Muscle of arm (tissue), 14 donors: ENCODE measurements at places on chromosomes 13 and 19. TPM values are rescaled to one million over a fixed set of nuclear protein-coding genes. Genes with fewer than 3 reads are reported as not detected.
A peak's percentile ranks its signal among the peaks of the same experiment; 100 is the strongest.

DNA sequence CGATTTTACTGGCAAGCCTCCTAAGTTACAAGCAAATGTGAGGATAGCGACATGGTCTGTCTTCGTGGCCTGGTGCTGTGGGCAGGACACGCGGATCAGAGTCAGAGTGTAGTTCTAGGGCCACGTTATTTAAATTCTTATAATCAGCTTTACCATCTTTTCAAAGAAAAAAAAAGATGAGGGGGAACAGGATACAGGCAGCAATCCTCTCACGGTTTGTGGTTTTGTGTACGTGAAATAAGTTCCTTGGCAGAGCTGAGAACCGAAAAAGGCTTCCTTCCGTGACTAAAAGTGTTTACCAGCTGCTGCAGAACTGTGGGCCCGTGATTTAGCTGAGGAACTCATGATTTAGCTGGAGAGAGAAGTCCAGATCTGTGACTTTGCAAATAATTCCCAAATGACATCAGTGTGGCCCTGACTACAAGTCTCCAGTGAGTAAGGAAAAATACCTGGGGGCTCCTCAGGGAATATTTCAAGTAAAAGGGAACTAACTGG lies 27.2 kb downstream of the RCBTB2 start:
- DNase-seq = peak; percentile 26

DNA sequence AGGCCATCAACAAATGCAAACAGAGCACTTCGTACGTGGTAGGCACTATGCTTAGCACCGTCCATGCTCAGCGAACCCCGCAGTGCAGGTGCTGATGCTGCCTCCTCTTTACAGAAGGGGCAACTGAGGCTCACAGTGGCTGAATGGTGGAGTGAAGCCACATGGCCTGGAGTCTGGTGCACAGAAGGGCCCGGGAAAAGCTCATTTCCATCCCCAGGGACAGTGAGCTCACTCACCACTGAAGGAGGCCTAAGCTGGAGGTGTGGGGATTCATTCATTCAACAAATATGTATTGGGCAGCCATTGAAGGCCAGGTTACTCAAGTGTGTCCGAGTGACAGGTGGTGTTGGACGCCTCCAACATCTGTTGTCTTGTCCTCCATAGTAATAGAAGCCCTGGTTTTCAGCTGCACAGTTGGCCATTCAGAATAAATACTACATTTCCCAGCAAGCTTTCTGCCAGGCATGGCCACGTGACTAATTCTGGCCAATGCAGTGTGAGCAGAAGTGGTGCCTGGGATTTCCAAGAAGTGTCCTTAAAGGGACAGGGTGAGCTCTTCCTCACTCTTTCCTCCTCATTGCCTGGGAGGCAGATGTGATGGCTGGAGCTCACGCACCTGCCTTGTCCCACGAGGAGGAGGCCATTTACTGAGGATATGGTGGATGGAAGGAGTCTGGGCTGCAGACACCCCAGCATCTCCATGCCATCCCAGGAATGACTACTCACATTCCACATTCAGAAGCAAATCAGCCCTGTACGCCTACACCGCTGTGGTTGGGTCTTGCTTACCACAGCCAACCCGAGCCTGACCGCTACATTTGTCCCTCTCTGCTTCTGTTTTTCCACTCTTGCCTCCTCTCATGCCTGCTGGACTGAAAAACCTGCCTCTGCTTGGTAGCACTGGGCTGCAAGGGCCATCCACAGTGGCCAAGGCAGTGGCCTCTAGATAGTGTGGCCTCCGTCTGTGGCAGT lies 2.3 kb upstream of the ZNRF4 start:
- DNase-seq = no peak

DNA sequence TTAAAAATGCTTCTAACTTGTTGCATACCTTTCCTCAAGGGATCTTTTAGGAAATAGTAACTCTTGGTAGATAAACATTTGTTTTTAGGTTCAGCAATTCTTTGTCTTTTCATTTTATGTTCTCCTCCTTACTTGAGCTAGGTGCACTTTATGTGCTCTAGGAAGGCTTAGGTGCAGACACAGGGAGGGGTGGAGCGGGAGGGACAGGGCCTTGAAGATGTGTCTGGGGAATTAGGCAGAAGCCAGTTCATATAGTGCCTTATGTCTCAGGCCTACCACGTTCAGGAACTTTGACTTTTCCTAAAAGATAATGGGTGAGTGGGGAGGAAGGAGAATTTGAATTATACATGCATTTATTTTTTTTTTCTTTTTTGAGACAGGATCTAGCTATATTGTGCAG lies 37.7 kb downstream of the IRS2 start:
- DNase-seq = no peak

The SIGLEC14 gene
- 0.75 TPM for polyA plus RNA-seq

The BRME1 gene
- 4.4 TPM for polyA plus RNA-seq

The COQ8B gene
- polyA plus RNA-seq = not detected

DNA sequence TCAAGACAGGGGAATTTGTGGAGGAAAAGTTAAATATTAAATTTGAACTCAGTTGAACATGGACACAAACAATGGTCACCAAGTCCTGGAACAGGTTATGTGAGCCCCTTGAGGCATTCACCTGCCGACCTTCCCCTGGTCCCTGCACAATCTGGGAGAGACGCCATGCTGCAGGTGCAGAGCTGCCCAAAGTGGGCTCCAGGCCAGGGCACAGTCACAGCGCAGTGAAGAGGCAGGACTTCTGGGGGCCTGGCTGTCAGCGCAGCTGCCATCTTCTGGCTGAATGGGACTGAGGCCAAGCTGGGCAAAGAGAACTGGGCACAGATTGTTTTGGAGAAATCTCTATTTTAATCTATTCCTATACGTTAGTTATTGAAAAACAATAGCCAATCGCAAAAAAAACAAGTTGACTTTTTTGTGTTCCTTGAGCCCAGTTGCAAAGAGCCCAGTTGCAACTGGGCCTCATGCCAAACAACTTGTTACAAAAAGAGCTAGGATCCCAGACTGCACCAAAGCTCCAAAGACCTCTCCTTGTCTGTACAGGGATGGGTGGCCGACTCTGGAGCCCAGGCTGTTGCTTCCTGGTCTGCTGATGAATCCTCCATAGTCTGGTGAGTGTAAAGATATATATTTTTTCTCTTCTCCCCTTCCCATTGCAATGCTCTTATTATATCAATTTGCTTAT lies 1.2 kb upstream of the ZNF626 start:
- peak; percentile 5 for DNase-seq

DNA sequence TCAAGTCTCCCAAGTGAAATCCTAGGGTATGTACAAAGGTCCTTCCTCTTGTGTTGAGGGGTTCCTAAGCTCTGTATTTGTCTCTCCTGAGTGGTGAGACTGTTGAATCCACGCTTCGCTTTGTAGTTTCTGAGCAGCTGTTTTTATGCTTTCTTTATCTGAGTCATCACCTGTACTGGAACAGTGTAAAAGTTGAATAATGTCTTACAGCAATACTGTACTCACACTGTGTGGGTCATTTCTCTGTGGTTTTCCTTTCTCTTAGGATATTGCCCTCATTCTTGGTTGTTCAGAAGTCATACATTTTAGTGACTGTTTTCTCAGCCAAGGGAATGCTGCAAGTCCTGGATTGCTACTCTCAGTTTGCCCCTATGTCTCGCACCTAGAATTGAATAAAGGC lies 1596.6 kb downstream of the SLITRK5 start:
- no peak for DNase-seq

GRCh38 chr19:18764591-18765051 lies 26.5 kb downstream of the COMP start:
- no peak for DNase-seq

DNA sequence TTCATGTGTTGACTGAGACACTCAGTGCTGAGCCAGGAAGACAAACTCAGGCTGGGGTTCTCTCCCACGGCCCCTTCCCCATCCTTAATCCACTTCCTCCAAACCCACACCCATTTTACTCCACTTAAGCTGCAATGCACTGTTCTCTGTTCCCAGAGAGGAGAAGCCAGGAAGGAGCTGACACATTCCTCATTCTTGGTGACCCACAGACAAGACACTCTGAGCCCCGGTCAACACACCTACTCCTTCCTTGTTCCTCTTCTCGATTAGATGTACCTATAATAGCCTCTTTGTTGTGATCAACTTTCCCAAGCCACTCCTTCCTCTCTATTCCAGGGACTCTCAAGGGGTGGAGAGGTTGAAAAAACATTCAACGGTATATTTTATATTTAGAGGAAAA lies 47.1 kb downstream of the INSR start:
- no peak for DNase-seq

DNA sequence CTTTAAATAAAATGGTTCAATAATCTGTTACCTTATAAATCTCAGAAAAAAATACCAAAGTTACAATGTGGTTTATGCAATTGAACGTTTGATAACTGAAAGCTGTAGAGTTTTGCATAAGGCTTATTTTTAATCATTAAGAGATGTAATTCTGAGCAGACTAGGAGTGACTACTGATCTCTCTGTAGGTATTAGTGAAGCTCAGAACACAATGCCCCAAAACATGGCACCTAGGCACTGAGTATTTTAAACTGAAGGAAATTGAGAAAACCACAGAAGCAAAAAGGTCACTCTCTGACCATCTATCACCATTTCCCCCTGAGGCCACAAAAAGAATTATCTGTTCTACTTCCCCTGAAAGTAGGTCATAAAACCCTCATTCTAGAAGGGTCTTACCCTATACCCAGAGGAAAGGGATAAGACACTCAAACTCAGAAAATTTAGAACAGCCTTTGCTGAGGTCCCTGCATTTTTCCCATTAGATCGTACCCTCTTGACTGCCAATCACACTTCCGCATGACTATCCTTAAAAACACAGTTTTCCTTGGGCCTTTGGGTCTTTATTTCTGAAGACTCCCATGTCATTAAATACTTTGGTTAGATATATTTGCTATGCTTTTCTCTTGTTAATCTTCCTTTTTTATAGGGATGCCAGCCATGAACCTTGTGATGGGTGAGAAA lies 158.1 kb downstream of the PCDH9 start:
- DNase-seq = no peak

DNA sequence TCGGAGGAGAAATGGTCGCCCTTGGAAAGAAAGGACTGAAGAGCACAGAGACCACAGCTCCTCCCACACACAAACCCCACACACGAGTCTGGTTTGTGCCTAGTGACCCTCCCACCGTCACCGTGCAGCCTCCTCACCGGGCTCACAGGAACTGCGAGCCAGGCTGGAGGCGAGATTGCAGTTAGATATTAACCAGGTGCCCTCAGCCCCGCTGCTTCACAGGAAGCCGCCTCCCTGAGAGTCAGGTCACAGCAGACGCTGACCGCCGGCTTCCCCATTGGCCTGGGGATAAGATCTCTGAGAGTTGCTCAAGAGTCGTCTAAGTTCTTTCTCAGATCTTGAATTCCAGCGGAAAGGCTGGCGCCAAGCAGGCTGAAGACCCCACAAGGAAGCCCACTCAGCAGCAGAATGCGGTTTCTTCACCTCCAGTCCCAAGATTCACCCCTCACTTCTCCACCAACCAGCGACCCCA lies 870 bp downstream of the ZNF44 start:
- DNase-seq = peak; percentile 46

The KASH5 gene
- polyA plus RNA-seq = not detected

DNA sequence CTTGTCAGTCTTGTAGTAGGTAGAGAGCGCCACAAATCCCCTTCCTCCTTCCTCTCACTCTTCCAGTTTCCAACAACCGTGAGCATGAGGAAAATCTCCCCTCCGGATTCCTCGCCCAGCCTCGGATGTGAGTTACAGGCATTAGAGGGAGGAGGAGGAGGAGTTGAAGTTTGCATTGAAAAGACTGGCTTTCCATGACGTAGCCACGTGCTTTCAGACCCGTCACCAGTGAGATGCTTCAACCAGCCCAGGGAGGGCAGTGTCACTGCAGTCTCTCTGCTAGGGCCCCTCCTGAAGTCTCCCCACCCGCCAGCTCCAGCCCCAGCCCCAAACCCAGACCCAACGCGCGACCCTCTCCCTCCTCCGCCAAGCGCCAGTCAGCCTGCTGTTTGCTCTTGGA lies 442 bp upstream of the FGF14 start:
- DNase-seq = peak; percentile 57

DNA sequence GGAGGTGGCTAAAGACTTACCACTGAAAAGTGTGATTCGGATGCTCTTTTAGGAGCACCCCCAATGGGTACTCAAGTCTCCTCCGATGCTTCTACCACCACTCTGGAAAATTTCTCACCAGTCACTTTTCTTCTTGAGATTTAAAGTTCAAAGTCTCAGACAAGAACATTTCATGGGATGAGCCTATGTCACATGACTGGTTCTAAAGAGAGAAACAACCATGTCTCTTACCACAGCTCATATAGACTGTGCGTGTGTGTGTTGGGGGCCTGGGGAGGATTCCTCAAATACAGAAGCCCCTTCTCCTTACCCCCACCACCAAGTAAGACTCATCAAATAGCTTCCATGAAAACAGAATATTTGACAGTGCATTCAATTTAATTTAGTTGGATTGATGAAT lies 181.7 kb upstream of the MIR17HG start:
- DNase-seq = no peak

- DNase-seq = no peak
These were observed 36.4 kb downstream of the SUGP2 start for GRCh38 chr19:18996796-18997394.

GRCh38 chr19:58518256-58519086 lies 1.1 kb downstream of the ZBTB45 start:
- DNase-seq = no peak

The CERS1 gene
- 47.5 TPM for polyA plus RNA-seq

DNA sequence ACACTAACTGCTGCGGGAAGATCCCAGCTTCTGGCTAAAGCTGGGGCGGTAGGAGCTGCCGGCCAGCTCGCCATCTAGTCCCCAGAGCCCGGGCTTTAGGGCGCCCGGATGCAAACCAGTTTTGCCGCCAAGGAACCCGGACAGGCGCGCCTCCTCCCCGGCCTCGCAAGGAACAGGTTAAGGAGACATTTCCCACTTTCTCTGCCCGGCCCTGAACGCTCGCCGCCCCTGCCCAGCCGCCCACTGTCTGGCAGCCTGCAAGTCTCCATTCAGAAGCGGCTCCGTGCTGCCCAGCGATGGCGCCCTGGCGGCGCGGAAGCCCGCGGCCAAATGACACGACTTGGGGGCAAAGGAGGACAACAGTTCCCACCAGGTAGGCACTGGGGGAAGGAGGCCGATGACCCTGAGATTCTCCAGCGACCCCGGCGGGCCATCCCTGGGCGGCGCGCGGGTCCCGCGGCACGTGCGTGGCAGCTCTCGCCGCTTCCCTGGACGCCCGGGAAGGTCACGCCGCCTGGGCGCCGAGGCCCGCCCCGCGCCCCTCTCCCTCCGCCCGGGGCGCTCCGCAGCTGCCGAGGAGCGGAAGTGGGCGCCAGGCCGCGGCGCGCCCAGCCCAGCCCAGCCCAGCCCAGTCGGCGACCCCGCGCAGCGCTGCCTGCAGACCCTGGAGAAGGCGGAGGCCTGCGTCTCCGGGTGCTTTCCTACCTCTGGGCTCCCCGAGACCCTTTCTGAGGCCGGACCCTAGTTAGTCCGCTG lies 42.2 kb upstream of the HNRNPA1L2 start:
- peak; percentile 48 for DNase-seq

DNA sequence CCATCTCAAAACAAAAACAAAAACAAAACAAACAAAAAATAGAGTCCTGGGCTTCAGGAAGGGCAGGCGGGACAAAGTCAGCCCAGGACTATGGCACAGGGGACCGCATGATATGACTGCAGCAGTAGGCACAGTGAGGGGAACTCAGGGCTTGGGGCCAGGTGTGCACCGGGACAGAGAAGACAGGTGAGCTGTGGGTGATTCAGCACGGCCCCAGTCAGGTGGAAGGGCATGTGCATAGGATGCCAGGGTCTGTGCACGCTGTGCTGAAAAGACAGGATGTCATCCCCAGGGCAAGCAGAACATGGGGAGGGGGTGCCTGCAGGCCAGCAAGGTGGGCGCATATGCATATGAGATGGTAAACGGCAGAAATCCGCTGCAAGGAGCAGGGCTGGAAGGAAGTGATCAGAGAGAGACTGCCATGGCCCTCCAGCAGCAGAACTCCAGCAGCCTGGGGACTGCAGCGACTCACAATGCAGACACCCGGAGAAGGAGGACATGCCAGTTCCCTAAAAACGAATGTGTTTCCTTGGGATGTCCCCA lies 15.0 kb downstream of the EPS15L1 start:
- no peak for DNase-seq
